Hematopoietic multipotent progenitor cell treated with erythropoietin and hydrocortisone succinate and interleukin-3 and kit ligand, for 8 days (in vitro differentiated cells): ENCODE measurements at places on chromosomes 11 and 22.

- DNase-seq, result peak; percentile 76
Measured at GRCh38 chr11:69674267-69674885, 777 bp downstream of the LTO1 start.

- peak; percentile 36 for DNase-seq
Measured at GRCh38 chr11:69442012-69442806, 39.3 kb upstream of the LINC01488 start.

DNA sequence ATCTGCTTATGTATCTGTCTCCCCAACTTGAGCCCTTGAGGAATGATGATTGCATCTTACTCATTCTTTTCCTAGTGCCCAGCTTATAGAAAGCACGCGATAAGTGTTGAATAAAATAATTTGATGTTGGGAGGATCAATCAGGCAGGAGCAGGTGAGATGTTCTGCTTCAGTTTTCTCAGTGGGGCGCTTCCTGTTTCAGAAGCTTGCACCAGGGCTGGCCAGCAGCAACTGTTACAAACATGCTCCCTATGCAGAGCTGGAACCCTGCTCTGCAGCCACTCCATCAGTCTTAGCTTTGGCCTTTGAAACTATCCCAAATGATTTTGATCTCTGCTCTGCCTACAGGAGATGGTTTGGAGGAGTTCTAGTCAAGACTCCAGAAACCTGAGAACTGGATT lies 3.9 kb downstream of the ENDOD1 start:
- no peak for DNase-seq

- peak; percentile 69 for DNase-seq
Measured at GRCh38 chr22:36546092-36546804, 17.3 kb upstream of the EIF3D start.

GRCh38 chr22:22933100-22933806 lies 45.6 kb downstream of the IGLL5 start:
- no peak for DNase-seq

DNA sequence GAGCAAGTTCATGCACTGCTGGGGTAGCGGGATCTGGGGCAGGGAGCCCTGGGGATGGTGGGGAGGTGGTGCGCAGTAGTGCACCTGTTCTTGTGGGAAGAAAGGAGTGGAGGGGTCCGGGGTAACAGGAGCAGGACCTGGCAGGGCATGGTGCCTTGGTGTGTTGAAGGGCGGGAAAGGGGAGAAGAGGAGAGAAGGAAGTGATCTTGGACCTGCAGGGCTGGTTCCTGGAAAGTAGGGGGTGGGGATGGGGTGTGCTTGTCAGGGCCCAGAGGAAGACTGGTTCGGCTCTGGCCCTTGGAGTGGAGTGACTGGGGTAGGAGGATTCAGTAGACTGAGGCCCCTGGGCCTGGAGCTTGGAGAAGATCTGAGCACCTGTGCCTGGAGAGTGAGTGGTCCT lies 10.9 kb upstream of the CAPN5 start:
- no peak for DNase-seq

DNA sequence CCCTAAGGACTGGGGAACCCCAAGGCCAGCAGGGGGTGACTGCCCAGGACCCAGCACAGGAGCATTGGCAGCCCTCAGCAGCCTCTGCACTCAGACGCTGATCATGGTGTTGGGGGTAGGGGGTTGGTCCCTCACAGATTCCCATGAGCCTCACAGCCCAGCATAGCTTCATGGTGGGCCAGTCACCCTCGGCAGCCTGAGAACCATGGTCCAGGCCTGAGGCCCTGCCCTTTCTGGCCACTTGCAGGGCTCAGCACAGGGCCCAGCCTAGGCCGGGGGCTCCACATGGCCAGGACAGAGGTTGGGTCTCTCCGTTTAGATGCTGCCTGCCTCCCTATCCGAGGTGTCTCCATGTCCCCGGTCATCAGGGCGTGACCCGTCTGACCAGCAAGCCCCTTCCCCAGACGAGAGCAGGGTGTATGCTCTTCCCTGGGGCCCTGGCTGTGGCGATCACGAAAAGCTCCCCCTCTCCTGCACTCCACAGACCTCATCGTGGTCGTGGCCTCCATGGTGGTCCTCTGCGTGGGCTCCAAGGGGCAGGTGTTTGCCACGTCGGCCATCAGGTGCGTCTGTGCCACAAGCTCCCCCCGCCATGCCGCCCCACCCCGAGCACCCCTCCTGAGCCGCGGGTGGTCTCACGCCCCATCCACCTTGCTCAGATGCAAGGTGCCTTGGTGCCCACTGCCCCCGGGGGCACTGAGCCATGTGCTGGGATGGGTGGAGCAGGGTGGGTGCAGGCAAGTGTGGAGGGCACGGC lies 126.2 kb downstream of the KCNQ1 start:
- DNase-seq, result no peak

GRCh38 chr22:26892166-26893041 lies 235.0 kb downstream of the MIAT start:
- DNase-seq, result no peak

GRCh38 chr11:72308226-72309073 lies 64.5 kb upstream of the PHOX2A start:
- DNase-seq, result no peak

- DNase-seq, result no peak
Measured at GRCh38 chr22:44882226-44882905, 127.4 kb downstream of the PHF21B start.

DNA sequence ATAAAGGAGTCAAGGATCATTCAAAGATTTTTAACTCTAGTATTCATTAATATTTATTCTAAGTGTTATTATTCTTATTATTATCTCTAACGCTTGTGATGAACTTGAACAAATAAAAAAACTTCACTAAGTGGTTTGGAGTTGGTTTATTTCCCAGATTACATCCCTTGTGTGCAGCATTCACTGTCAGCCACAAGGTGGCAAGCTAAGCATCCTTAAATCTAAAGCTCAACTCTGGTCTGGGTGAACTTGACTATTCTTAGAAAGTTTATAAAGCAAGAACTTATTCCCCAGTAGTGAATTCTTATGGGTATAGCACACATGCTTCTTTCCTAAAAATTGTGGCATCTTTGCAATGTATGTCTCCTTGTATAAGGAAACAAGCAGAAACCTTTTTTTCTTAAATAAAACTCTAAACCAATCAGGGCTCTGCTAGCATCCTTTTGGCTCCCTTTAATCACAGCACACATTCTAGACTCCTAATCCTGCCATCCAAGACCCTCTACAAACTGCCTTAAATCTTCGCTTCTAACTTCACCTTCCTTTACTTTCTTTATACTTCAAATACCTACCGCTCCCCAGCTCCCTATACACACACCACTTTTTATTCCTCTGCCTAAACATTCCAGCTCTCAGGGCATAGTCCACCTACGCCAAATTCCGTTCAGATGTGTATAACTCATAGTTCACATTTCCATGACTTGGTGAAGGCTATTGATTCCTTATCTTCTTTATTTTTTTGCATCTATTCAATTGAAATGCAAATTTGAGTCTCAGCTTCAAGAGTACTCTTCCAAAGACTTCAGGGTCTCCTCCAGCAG lies 1068.8 kb downstream of the DLG2 start:
- DNase-seq, result peak; percentile 40
